Activated CD4-positive, alpha-beta T cell treated with anti-CD3 and anti-CD28 coated beads, Interleukin-2, amount 50 U/mL, for 16 hours (primary cell): ENCODE measurements at places on chromosomes 5 and 9.

DNA sequence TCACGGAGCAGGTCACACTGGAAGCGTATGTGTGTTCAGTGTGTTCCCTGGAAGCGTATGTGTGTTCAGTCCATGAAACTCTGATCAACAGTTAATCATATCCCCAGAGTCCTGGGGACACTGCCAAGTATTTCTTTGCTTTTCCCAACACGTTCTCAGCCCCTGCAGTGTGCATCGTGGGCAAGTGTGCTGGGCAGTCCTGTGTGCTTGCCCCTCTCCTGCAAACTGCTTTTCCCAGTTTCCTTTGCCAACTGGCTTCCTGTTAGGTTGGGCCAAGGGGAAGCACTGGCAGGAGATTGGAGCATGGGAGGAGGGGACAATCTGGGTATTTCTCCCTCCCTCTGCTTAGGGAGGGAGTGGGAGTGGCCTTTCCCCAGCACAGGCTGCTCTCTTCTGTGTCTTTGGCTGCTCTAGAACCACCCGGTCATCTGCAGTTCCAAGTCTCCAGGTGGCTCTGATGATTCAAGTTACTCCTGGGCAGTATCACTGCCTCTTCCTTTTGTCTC, 36.8 kb upstream of the NEK6 start:
- no peak for DNase-seq

GRCh38 chr5:177509991-177510566, 453 bp upstream of the DOK3 start:
- no peak for DNase-seq

DNA sequence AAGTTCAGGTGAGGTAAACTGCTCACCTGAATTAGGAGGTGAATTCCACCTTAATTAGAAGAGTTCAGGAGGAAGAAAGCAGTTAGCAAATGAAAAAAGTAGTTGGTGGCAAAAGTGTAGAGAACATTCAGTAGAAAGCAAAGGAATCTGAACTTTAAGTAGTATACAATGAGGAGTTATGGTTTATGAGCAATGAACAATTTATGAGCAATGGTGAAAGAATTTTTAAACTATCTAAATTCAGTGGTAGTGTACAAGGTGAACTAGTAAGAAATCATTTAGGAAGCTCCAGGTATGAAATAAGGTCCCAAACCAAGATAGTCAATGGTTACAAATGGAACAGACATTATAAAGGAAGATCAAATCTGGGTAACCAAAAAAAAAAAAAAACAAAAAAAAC, 3.1 kb downstream of the CETN3 start:
- no peak for DNase-seq

- DNase-seq: no peak
These were observed 245.0 kb upstream of the ACTBL2 start for GRCh38 chr5:57727591-57727990.

- no peak for DNase-seq
These were observed 48.8 kb upstream of the SLC25A51 start for GRCh38 chr9:37952731-37953130.

DNA sequence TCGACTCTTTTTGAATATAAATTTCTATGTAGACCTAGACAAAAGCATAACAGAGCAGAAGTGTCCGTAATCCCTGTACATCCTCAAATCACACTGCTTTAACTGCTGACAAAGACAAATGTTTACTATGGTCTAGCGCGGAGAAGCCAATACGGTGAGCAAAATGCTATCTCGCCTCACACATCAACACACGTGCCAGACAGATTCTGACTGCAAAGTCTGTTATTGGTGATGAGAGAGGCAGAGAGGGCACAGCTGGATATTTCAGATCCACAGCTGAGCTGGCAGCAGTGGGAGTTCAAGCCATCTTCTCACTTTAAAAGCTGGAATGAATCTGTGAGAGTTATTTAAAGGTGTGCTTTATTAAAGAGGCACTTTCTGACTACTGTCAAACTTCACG, 124.3 kb downstream of the ARL15 start:
- DNase-seq: no peak

- no peak for DNase-seq
These were observed 740.9 kb downstream of the DTWD2 start for GRCh38 chr5:118247458-118247857.

- DNase-seq: no peak
These were observed 706.0 kb upstream of the GRAMD2B start for GRCh38 chr5:125717209-125717608.

GRCh38 chr5:142726188-142726731, 40.4 kb upstream of the FGF1 start:
- DNase-seq: peak; percentile 45

DNA sequence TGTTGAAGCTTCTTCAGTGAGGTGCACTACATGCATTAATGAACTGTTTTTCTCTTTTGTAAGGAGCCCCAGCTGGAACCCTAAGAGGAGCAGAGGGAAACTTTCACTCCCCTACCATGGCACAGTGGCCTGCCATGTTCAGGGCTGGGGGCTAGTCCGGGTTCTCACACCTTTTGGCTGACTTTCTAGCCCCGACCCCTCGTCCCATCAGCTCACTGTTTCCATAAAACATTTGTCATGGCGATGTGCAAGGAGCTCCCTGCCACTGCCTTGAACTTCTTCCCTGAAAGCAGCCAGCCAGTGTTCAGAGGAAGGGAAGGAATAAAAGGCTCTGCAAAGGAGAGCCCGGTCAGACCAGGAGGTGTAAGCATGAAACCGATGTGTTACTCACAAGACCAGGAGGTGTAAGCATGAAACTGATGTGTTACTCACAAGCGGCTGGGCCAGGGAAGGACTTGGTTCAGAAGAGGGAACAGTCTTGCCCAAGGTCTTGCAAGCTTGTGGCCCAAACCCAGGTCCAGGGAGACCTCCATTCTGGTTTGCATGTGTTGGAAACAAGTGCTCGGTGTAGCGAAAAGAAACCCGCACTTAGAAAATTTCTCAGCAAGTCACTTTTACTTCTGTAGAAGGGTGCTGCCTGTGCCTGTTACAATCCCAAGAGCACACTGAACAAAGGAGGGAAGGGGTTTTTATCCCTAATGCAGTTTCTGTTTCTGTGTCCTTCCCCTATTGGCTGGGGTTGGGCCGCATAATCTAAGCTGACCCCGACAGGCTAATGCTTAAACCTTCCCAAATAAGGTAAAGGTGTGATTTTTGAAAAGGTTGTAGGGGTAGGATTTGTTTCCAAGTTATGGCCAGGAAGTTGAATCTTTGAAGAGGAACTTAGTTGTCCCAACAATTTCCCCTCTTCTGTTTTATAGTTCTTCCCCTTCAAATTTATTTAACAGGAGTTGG, 3.4 kb upstream of the ABO start:
- no peak for DNase-seq

DNA sequence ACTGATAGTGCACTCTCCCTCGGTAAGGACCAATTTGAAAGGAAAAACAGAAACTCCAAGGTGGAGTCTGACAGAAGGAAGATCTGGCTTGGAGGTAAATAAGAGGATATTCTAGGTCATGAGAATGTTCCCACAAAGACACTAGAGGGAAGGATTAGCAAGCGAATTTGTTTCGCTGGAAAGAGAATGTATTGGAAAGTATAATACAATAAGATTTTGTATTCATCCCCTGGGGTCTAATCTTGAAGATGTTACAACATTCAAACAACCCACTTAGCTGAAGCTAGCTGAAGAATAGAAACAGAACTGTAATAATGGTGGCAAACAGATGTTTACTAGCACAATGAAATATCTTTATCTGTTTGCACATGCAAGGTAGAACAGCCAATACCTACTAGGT, 158.7 kb downstream of the GNAQ start:
- no peak for DNase-seq

DNA sequence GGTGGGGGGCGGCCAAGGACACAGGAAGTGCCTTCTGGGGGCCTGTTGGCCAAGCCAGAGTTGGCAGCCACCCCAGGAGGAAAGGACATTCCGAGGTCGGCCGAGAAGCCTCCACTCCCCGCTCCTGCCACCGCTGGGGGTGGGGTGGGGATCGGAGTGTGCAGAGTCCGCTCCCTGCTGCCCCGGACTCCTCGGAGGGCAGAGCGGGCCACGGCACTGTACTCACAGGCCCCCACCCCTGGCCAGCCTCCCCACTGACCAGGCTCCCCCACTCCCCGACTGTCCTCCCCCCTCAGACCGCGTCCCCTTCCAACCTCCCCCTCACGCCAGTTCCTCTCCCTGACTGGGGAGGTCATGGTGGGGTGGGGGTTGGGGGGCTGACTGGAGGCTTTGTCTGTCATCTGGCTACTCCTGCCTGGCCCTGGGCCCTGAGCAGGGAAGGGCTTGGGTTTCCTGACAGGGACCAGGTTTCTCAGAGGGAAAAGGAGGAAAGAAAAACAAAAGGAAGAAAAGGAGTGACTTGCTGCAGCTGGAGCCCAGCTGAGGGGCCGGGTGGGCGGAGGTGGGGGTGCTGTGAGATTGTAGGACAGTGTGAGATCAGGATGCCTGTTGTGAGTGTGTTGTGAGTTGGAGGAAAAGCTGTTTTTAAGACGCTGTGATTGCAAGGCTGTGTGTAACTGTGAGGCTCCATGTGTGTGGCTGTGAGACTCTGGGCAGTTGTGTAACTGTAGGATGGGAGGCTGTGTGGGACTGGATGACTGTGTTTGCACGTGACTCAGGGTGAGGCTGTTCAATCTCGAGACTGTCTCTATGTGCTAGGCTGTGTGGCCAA, 29.7 kb downstream of the CNTFR start:
- DNase-seq: no peak

GRCh38 chr9:125538092-125538473, 168.9 kb downstream of the MAPKAP1 start:
- no peak for DNase-seq

DNA sequence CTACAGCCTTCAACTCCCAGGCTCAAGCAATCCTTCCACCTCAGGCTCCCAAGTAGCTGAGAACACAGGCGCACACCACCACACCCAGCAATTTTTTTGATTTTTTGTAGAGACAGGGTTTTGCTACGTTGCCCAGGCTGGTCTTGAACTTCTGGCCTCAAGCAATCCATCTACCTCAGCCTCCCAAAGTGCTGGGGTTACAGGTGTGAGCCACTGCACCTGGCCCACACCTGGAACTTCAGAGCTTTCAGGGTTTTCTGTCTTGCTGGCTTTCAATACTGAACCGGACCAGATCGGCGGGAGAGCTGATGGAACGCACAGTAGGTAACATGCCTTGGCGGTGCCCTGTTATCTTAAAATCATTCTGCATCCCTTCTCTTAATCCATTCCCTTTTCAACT, 30.8 kb downstream of the IPPK start:
- no peak for DNase-seq

DNA sequence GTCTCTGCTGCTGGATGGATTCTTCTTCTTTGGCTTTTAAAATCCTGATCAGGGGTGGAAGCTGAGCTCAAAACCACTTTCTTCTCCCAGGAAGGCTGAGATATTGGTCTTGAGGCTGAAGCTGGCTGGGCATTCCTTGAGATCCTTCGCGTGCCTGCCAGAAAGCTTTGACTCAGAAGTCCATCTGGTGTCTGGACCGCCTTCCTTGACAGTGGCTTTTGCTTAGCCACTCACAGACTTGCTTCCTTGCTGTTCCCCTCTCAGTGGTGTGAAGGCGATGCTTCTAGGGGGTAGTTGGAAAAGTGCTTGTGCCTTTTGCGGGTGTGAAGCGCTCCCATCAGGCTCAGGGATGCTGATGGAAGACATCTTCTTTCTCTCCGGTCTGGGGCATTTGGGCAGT, 45.9 kb downstream of the RGS3 start:
- DNase-seq: no peak

GRCh38 chr5:54093081-54093492, 217.3 kb downstream of the ARL15 start:
- DNase-seq: no peak

DNA sequence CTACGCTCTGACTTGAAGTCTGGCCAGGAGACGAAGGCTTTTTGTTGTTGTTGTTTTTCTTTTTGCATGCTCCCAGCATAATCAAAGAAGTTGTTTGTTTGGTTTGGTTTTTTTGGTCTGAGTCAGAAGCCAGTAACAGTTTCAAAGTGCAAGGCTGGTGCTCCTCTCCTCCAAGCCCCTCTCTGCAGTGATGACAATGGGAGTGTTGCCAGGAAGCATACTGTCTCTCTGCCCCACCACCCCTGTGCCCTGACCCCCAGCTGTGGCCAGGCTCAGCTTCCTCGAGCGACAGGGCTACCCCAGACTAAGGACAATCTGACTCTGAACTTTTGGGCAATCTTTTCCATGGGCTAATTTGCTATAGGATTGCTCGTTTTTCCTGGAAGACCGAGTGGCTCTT, 173.8 kb upstream of the PITX1 start:
- DNase-seq: no peak

GRCh38 chr9:133932633-133933032, 59.5 kb downstream of the VAV2 start:
- DNase-seq: no peak

- DNase-seq: peak; percentile 71
These were observed 272.7 kb upstream of the PANK3 start for GRCh38 chr5:168851902-168852321.

GRCh38 chr5:132488590-132488989, 2.0 kb downstream of the IRF1 start:
- DNase-seq: peak; percentile 39

DNA sequence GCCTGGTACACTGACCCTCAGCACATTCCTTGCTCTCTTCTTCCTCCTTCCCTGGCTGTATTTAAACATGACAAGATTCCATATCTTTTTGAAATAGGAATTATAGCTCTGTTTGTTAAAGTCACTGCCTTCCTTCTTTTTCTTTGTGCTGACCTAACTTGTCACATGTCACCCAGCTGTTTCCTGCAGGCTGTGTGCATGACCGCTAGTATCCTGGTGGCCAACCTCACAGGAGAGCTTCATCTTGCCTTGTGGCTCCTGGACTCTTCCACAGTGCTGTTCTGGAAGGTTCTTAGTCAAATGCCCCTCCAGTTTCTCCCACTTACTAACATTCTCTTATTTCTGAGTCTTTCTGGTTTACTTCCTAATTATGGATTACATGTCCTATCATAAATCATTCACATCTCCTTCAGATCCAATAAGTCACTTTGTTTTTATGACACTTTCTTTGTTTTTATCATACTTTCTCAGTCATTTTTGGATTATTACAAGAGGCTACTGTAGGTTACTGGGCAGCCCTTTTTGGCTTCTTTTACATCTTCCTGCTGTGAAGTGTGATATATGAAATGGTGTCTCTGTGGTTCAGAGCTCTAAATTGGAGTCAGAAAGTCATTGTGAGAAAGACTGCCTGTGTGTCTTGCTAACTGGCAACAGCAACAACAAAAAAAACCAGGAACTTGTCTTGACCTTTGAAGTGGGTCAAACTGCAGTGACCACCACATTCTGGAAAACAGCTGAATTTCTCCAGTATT, 463.6 kb upstream of the DAP start:
- DNase-seq: no peak

DNA sequence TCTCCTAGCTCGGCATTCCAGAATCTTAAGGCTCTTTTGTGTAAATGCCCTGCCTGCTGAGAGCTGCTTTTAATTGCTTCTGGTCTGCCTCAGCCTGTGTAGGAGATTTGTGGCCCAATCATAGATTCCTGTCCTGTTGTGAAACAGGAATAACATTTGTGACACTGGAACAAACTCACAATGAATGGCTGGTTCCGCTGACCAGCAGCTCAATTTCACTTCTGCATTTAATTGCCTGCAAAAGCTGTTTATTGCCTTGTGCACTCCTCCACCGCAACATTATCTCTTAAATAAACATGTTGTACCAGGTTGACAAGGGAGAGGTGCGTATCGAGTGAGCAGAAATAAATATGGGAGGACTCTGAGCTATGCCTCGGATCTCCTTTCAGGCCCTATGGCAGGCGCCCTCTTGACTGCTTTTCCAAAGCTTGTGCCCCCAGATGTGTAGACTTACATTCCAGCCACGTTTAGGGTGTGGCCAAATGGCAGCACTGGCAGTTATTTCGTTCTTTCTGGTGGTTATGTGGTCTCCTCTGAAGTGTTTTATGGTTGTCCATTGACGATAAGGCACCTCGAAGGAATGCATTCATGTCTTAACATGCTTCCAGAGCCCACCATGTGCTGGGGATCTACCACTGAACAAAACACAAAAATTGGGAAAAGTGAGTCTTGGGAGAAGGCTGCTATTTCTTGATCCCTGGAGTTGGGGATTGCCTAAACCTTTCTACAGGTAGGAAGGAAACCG, 58.1 kb downstream of the DMRT1 start:
- no peak for DNase-seq
